ENCODE measurements at places on chromosomes 5 and 9. TPM values are rescaled to one million over a fixed set of nuclear protein-coding genes. Genes with fewer than 3 reads are reported as not detected.

DNA sequence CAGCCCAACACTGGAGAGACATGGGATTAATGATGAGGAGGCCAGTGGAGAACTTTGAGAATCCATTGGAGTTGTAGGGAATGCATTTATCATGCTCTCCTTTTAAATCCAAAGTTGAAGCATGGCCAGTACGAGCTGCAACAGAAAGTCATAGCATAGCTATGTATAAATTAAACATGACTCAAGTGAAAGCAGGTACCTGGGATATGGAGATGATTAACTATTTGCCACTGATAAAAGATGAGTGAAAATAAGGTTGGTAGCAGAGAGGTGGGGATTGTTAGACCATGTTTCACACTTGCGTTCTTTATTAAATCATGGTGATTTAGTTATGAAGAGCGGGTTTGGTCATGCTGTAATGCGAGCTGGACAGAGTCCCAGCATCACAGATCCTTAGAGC is 189.6 kb downstream of the ARHGEF28 start:
- no peak overlapping the region for H3K4me3 ChIP-seq
- H3K27ac ChIP-seq: peak overlapping the region; percentile 90
- H3K36me3 ChIP-seq: no peaks in the 10 kb centered on the region
- no peaks in the 10 kb centered on the region for H3K27me3 ChIP-seq

- H3K36me3 ChIP-seq: no peaks in the 10 kb centered on the region
- no peaks in the 10 kb centered on the region for H3K27me3 ChIP-seq
- DNase-seq: no peak
- no peak overlapping the region for H3K27ac ChIP-seq
Measured at GRCh38 chr9:133059623-133060022, 2.2 kb upstream of the CEL start.

DNA sequence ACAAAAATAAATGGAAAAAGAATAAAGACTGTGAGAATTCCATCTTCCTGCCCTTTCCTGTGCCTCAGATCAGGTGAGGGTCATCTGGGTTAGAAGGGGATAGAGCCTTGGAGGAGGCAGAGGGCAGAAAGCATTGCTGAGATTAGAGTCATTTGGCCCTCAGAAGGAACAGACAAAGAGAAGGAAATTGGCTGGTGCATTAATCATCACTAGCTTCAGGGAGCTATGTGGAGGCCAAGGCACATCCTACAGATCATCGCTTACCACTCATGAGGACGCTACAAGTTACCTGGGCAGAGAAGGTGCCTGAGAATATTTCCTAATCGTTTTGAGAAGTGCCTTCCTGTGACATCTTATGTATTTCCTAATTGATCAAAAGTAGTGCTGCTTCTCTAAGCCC is 74.5 kb downstream of the C7 start:
- DNase-seq: no peak
- H3K27me3 ChIP-seq: no peaks in the 10 kb centered on the region
- H3K27ac ChIP-seq: no peak overlapping the region
- no peak overlapping the region for H3K4me3 ChIP-seq
- H3K4me1 ChIP-seq: no peaks in the 10 kb centered on the region
- H3K36me3 ChIP-seq: no peaks in the 10 kb centered on the region

DNA sequence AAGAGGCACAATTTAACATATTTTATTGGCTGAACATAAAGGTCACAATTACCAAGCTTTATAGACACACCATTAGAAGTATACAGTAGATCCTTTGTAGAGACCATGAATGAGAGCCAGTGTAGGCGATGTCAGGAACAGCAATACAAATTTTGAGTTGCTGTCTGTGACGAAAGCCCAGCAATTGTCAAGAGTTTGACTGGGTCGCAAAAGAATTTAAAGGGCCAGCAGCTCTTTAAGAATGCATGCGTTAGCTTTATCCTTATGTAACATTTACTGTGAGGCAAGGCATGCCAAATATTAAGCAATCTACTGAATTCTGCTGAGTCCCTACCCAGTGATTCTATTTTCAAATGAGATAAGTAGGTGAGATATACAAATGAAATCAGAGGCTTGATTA is 236.9 kb downstream of the ARRDC3 start:
- no peaks in the 10 kb centered on the region for H3K27me3 ChIP-seq
- no peaks in the 10 kb centered on the region for H3K4me1 ChIP-seq
- H3K27ac ChIP-seq: peak overlapping the region; percentile 70
- no peaks in the 10 kb centered on the region for H3K36me3 ChIP-seq

DNA sequence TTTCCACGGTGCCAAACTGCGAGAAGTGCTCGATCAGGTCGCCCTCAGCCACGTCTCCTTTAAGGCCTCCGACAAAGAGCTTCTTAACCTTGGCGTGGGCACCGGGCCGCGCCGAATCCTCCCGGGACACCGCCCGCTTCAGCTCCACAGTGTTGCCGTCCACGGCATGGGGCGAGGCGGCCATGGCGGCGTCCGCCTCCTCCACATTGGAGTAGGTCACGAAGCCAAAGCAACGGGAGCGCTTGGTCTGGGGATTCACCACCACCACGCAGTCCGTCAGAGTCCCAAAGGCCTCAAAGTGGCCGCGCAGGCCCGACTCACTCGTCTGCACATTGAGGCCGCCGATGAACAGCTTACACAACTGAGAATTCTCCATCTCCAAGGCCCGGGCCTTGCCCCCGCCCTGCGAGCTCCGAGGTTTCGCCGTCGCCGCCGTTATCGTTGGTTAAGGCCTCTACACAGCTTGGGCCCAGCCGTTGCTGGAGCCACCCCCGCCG is 424 bp downstream of the HNRNPA0 start:
- no peaks in the 10 kb centered on the region for H3K36me3 ChIP-seq
- no peaks in the 10 kb centered on the region for H3K4me1 ChIP-seq
- peak overlapping the region; percentile 88 for H3K4me3 ChIP-seq
- DNase-seq: peak; percentile 59
- no peaks in the 10 kb centered on the region for H3K27me3 ChIP-seq
- H3K27ac ChIP-seq: peak overlapping the region; percentile 100

- no peak overlapping the region for H3K4me3 ChIP-seq
- no peaks in the 10 kb centered on the region for H3K27me3 ChIP-seq
- no peaks in the 10 kb centered on the region for H3K4me1 ChIP-seq
- DNase-seq: no peak
- H3K27ac ChIP-seq: no peak overlapping the region
Measured at GRCh38 chr5:173314166-173314952, 13.9 kb downstream of the STC2 start.

SLC12A7 gene
- total RNA-seq: 21.4 TPM

- peaks cover 2% of the 10 kb centered on the region for H3K4me1 ChIP-seq
- DNase-seq: no peak
- no peak overlapping the region for H3K4me3 ChIP-seq
- H3K36me3 ChIP-seq: no peaks in the 10 kb centered on the region
- no peak overlapping the region for H3K27ac ChIP-seq
Measured at GRCh38 chr9:4734150-4734549, 6.9 kb downstream of the AK3 start.
